NCI-H510A (cell line): ENCODE measurements at places on chromosomes 2 and 18.

GRCh38 chr2:177078855-177079254, 133.7 kb upstream of the HNRNPA3 start:
- DNase-seq: no peak

DNA sequence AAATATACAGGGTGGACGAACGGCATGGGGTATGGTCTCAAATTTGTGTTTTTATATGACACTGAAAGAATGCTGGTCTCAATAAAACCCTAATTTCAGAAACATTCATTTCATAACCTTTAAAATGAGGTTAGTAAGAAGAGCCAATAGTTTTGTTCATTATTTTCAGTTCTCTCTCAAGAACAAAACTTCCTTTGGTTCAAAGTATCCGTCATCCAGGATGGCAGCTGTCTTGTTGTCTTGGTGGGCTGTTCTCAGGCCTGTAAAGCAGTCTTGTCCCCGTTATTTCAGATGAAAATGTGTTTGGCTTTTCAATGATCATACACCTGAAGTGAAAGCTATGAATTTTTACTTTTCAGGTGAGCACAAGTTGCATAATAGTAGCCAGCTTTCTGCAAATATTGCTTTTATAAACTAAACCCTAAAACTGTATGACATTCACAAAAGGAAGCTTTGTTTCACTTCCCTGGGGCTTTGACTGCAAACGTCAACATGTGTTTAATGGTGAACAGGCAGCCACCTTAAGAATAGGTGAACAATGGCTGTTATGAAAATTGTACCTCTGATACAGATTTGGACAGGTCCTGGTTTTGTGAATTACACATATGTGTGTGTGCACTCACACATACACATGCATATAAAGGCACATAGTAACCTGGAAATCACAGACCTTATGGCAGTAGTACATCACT, 2.6 kb downstream of the IL18RAP start:
- no peak for DNase-seq

DNA sequence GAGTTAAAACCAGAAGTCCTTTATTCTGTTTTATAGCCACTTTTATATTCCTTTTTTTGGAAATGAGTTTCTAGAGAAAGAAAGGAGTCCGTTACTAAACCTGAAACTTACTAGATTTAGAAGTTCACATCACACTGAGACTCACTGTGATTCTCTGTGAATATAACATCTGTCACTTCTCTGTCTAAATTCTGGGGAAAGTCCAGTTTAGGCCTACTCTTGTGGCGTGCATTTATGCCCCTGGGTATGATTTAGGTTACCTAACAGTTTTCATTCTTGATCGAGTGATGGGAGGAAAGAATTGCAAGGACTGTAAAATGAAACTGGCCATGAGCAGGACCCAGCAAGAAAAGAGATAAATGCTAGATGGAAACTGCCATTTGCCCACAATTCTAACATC, 449.6 kb downstream of the SPAG16 start:
- no peak for DNase-seq

DNA sequence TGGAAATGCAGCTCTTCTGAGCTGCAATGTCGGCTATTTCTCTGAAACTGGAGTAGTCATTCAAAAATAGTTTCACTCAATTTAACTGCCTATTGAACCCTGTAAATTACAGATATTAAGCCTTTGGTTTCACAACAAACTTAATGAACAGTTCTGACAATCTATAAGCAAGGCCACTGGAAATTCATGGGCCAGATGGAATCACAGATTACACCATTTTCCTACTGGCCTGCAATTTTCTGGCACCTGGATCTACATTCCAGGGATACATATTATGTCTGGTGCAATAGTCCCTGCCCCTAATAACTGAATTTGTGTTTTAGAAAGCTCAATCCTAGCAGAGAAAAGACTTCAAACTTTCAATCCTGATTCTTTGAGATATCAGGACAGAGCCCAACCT, 551.7 kb downstream of the RNF144A start:
- DNase-seq: no peak

GRCh38 chr2:161423421-161424393, 7.6 kb downstream of the TBR1 start:
- no peak for DNase-seq

DNA sequence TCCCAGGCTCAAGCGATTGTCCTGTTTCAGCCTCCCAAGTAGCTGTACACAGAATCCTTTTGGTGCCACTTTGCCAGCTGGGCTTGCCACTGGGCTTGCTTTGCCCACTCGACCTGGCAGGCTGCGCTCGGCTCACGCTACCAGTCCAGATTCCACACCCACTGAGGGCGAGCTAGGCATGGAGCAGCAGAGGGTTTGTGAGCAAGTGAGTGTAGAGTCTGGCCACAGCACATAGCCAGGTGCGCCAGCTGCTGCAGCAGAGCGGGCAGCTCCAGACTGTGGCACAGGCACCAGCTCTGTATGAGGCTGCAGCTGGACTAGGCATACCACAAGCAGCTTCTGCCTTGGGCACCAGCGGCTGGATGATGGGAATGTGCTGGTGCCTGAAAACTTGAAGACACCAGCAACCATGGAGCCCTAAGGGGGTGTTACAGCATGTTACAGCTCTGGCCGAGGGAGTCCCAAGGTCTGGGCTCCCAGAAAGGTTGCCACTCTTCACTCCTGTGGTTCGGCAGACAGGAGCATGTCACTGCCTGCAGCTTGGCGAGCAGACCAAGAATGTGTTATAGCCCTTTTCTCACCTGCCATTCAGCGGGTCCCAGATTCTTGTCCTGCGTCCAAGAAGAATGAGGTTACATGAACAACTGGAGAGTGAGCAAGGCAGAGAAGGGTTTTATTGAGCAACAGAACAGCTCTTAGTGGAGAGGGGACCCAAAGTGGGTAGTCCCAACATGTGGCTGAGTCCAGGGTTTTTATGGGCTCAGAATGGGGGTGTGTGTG, 12.9 kb downstream of the SMARCAL1 start:
- no peak for DNase-seq

DNA sequence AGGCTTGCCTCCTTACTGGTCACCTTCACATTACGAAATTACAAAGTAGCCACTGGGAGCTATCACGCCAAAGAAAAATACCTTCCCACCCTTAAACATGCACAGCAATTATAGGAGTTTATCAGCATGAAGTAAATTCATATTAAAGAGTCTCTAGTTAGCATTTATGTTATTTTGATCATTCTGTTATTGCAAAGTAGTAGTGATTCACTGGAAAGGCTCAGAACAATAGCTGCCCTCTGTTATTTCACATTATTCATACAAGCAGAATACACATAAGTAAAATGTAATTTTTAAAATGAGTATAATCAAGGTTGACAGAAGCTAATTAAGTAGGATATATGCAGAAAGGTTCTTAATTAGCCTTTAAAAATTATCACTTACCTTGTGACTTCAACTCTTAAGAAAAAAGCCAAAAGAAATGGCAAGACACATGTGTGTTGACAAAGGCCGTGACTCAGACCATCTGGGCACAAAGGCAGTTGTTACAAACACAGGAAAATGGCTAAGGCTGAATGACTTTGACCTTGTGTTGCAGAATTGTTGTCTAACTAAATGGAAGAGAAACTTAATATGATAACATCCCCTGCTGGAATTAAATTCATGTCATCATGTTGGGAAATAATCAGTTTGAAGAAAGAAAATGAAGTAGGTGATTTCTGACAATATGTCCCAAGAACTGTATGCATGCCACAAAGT, 108.3 kb downstream of the ARL6IP6 start:
- no peak for DNase-seq

- no peak for DNase-seq
Measured at GRCh38 chr18:27959101-27959500, 217.8 kb downstream of the CDH2 start.

GRCh38 chr2:120495586-120495985, 149.7 kb downstream of the INHBB start:
- DNase-seq: no peak

DNA sequence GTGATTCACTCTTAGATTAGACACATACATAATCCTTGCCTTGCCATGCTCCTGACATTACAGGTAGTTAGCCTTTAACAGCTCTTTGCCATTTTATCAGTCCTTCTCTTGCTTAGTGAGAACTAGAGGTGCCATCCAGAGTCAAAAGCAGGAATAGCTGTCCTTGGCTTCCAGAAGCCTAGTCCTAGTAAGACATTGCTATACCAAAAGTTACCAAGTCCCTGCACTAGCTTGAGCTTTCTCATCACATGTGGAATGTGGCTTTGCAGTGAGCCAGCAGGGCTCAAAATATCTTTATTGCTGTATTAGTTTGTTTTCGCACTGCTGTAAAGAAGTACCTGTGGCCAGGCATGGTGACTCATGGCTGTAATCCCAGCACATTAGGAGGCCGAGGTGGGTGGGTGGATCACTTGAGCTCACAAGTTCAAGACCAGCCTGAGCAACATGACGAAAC, 104.7 kb upstream of the NOSTRIN start:
- no peak for DNase-seq

DNA sequence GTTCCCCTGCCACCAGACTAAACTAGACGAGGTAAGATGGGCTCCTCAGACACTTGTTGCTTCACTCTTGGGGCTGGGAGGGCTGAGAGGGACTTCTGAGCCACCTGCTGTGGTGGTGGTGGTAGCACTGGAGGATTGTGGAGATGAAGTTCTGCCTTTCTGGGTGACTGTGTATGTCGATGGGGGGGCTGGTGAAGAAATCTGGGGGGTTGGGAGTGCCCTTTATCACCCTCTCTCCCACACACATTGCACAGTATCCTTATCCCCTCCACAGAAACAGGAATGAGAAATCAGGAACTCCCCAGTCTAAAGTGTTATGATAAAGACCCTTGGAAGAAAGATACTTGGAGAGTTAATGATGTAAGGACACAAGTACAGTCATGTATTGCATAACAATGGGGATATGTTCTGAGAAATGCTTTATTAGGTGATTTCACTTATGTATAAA, 38.5 kb downstream of the HK2 start:
- no peak for DNase-seq

- DNase-seq: no peak
Measured at GRCh38 chr2:216217904-216218260, 108.7 kb downstream of the XRCC5 start.

- no peak for DNase-seq
Measured at GRCh38 chr2:115880558-115880957, 1438.1 kb downstream of the DPP10 start.
